ENCODE measurements at places on chromosomes 13 and 19.

- DNase-seq = no peak
Observed at GRCh38 chr13:106466691-106467426, 68.6 kb downstream of the EFNB2 start.

DNA sequence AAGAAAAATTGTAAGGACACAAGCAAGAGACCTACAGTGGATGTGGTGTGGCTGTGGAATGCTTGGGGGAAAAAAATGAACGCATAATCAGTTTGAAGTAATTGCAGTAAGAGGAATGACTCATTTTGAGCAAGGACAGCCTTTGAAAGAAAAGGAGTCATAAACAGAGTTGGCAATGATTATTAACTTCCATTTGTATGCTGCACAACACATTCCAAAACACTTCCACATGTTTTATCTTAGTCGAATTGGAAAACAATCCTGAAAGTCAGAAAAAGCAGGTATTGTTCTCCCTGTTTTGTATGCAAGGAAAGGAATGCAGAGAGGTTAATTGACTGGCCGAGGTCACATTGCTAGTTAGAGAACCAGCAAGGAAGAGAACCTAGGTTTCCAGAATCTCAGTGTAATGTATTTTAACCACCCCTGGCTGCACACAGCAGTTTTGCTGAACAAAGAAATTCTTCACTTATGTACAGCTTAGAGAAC, 630.0 kb upstream of the MIR17HG start:
- DNase-seq = peak; percentile 37

DNA sequence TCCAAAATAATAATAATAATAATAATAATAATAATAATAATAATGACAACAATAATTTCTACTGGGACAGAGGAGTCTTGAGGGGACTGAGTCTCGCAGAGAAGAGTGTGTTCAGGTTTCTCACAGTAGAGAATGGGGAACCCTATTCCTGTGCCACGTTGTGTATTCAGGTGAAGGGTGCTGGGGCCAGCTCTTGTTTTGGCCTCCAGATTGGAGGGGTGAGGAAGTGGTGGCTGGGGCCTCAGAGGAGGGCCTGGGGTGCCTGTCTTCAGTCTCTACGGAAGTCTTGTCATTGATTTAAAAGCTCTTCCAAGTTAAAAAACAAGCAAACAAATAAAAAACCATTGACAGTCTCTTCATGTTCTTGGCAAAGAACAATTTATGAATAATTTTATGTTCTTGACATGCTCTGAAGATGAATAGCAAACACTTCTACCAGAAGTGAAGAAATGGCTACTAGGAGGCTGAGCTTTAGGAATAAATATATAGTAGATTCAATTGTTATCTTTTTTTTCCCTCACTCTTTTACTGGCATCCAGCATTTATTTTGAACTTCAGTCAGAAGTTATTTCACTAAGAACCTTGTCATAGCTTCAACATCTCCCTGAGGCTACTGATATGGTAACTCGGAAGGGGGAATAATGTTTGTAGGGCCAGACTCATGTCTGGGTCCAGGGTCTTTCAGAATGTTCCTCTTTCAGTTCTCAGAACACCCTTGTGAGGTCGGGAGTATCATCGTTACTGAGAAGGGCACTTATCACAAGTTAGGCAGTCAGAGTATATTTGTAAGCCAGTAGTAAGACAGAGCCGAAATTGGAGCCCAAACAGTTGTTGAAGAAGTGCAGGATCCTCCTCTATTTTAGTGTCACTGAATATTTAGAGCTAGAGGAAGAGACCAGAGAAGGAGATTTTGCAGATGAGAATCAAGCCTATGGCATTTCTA, 13.1 kb downstream of the LRCH1 start:
- DNase-seq = no peak

GRCh38 chr13:69793783-69794453, 313.7 kb upstream of the ATXN8OS start:
- DNase-seq = no peak

- peak; percentile 25 for DNase-seq
Observed at GRCh38 chr19:54201172-54201701, 579 bp downstream of the RPS9 start.

DNA sequence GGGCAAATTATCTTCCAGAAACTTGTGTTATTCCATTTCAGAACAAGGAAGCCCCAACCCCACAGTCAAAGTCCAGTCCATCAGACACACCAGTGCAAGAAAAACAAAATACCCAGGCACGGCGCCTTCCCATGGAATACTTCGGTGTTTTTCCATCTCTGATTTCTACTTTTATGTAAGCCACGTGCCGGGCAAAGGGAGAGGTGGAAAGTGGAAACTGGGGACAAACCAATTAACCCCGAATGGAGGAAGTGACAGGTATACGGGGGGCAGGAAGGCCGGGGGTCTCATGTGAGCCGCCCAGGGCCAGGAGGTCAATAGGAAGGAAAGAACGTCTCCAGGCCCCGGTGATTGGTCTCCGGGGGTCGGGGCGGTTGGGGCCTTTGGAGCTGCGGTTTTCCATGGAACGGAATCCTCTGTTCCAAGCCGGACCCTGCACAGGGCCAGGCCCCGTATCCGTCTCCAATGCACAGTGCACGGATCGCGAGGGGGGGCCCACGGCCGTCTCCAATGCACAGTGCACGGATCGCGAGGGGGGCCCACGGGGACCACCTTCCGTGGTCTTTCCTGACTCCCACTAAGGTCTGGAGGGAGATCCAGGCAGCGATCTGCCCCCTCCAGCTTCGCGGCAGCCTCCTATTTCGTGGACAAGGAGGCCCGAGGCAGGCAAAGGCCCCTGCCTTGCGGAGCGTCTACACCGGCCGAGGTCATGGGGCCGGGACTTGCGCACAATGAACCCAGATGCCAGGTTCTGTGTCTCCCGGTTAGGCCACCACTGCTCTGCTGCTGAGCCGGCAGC, 79.7 kb downstream of the GADD45B start:
- peak; percentile 88 for DNase-seq

DNA sequence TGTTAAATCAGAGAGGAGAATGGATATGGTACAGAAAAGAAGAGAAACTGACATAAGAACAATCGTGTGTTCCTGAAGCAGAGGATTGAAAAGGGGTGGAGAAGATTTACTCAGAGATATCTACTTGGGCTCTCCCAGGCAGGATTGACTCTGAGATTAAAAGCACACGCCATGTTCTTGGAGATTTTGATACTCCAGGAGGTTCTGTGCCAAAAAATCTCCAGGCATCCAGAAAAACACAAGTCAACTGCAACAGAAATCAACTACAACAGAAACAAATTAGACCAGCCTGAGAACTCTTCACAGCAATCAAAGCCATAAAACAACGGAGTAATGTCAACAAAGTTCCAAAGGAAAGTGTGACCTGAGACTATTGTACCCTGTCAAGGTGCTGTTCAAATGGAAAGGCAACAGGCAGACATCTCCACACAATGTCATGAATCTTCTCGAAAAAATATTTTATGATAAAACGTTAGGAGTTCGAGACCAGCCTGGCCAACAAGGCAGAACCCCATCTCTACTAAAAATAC, 104.2 kb downstream of the UBL3 start:
- DNase-seq = no peak

- no peak for DNase-seq
Observed at GRCh38 chr19:41116261-41116660, 2.0 kb downstream of the CYP2F1 start.

DNA sequence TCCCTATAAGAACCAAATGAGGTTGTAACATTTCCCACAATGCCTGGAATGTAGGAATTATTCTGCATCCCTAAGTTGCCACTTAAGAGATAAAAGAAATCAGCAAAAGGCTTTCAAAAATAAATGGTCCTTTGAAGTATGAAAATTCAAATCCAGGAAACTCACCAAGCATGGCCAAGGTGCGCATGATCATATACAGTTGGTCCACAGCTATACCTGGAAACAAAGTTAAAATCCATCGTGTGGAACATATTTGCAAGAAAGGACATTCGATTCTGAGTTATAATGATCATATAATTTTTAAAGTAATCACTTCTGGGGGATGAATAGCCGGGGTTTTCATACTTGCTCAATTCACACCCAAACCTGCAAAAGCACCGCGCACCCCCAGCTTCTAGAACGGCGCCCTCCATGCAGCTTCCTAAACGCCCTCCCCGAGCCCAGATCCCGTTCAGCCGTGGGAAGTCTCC, 525 bp downstream of the CARS2 start:
- DNase-seq = no peak

GRCh38 chr19:38917921-38918491, 6.0 kb upstream of the CCER2 start:
- DNase-seq = no peak

- DNase-seq = no peak
Observed at GRCh38 chr13:35347679-35348205, 128.7 kb downstream of the MAB21L1 start.

GRCh38 chr13:30906411-30907051, 460 bp downstream of the MEDAG start:
- peak; percentile 32 for DNase-seq

DNA sequence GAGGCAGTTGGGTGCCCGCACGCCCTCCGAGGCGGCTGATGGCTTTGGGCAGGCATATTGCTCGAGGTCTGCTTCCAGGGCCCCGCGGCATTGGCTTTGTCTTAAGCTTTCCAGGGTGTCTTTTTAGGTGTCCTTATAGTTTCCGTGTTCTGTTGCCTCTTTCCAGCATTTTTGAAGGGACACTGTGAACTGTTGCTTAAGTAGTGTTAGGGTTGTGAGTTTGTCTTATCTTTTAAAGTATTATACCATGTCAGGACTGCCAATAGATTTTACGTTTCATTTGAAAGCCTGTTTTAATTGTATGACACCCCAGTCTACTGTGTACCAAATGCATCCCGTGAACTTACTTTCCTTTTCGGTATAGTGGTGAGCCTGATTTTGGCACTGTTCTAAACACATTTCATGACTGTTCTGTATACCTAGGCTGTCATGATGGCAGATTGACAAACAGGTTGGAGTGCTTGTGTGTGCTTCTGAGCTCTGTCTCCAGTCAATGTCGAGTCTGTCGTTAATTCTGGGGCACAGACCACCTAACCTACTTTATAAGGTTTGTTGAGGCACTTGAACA, 656 bp downstream of the PCCA start:
- DNase-seq = no peak

- no peak for DNase-seq
Observed at GRCh38 chr13:25249001-25249543, 38.2 kb downstream of the MTMR6 start.

DNA sequence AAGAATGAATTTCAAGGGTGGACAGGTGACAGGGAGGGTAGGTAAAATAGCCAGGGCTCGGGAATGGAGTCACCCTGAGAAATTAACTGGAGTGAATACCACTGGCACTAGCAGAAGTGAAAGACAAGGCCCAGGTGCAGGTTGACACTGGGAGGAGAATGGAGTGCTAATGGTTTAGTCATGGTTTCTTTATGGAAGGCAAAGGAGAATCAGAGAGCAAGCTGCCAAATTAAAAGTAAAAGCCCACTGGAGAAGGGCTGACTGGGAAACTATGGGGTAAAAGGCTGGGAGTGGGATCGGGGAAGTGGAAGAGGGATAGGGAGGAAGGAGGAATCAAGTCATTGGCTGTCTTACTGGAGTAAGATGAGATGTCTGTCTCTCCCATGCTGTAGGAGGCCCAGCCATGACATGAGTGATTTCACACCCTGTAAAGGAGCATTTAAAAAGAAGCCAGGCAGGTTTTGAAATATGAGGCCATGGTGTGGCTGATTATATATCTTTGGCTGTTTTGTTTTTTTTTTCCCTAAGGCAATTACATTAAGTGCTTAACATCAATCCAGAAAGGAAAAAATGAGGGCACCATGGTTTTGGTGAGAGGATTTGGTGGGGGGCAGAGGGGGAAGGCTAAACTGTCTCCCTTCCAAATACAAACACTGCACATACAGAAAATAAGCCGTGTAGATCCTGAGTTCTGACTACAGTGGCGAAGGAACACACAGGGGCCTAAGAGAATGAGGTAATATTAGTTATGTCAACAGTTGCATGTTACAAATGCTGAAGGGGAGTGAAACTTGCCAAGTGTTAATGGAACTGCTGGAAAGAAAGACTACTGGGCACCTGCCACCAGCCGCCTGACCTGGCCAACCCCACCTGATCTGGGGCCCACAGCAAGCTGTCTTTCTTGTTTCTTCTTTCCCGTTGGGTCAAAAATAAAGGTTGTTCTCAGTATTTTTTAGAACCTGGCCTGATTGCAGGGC, 183.5 kb upstream of the TSC22D1 start:
- DNase-seq = no peak

GRCh38 chr13:60836821-60837220, 439.8 kb downstream of the TDRD3 start:
- DNase-seq = no peak

GRCh38 chr13:99505814-99506269, 4.6 kb downstream of the TM9SF2 start:
- peak; percentile 64 for DNase-seq

DNA sequence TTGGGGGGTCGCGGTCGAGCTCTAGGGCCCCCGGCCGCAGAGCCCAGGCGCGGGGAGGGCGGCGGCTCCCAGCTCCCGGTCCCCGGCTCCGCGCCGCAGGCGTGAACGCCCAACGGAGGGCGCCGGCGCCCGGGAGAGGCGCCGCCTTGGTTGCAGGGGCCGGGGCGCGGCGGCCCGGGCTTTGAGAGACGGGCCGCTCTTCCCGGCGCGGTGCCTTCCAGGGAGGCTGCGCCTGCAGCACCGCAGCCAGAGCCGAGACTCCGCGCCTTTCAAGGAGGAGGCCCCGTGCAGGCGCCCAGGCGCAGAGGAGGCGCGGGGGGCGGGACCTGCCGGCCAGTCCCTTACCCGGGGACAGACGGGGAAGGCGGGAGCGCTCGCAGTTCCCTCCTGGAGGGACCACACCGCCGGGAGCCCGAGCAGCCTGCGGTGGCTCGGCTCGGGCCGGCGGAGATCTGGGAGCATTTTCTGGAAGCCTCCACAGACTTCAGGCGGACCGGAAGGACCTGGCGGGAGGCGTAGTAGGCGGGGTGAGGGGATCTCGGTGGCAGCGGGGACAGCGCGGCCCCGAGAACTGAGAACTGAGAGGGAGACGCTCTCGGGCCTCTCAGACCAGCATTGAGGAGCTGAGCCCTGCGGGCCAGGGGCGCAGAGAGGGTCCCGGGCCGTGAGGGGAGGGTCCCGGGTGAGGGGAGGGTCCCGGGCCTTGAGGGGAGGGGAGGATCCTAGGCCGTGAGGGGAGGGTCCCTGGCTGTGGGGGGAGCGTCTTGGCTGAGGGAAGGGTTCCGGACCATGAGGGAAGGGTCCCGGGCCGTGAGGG, 25.5 kb upstream of the MCF2L start:
- no peak for DNase-seq

DNA sequence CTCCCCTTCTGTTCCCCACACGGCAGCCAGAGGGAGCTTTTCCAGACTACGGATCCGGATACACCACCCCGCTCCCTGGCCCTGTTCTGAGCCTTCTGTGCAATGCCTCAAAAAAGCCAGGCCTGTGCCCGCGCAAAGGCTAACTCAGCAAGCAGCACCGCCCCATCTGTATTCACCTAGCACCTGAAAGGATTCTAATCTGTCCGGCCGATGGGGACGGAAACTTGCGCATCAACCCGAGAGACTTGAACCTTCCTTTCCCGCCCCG, 589 bp downstream of the ZBTB45 start:
- DNase-seq = peak; percentile 63

DNA sequence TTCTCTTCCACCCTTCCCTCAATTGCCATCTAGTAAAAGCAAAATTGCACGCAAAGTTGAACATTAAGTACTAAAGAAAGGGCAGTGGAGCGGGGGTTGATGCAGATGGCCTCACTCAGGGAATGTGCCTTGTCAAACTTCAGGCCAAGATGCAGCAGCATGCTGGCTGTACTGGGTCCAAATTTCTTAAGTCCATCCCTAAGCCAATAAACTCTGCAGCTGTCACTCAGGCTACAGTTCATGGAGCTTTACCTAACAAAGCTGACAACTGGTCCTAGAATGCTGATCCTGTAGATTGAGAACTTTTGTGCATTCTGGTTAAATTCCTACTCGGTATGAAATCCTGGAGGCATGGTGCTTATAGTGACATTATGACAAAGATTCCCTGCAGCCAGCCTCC, 88.4 kb downstream of the FOXO1 start:
- DNase-seq = no peak
